ENCODE measurements at places on chromosomes 4 and X.

DNA sequence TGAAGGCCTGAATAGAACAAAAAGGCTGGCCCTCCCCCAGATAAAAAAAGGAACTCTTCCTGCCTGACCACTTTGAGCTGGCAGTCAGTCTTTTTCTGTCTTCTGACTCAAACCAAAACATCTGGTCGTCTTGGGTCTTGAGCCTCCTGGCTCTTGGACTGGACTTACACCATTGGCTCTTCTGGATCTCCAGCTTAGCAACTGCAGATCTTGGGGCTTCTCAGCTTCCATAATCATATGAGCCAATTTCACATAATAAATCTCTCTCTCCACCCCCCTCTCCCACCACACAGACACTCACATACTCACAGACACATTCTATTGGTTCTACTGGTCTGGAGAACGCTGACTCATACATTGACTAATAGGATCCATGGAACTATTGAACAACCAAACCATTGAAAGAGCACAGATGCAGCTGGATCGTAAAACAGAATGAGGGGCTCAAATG, 15.6 kb upstream of the CWH43 start:
- DNase-seq: no peak

- DNase-seq: no peak
Measured at GRCh38 chr4:55965585-55965984, 16.8 kb downstream of the CEP135 start.

GRCh38 chr4:53015681-53016080, 153.6 kb downstream of the RASL11B start:
- no peak for DNase-seq

DNA sequence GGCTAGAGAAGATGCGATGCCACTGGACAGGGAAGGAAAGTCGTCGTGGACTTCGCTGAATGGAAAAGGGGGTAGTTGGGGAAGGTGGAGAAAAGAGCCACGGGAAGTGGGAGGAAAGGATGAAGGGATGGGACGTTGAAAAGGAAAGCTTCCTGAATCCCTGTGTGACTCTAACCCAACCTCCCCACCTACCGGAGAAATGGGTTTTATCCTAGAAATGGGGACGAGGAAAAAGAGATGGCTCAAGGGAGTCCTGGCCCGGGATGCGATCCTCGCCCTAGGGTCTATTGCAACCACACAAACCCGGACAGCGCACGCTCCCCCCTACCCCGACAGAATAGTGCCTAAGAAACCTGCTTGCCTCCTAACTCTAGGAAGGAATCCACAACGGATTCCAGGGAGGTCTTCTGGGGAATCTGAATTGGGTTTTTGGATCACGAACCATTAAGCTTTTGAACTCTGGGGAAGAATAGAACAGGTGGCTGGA, 738 bp upstream of the TSPAN5 start:
- no peak for DNase-seq

- DNase-seq: peak; percentile 37
Measured at GRCh38 chrX:49230500-49231232, 2.5 kb downstream of the CACNA1F start.
